ENCODE measurements at places on chromosomes 12 and 14.
A peak's percentile ranks its signal among the peaks of the same experiment; 100 is the strongest.

DNA sequence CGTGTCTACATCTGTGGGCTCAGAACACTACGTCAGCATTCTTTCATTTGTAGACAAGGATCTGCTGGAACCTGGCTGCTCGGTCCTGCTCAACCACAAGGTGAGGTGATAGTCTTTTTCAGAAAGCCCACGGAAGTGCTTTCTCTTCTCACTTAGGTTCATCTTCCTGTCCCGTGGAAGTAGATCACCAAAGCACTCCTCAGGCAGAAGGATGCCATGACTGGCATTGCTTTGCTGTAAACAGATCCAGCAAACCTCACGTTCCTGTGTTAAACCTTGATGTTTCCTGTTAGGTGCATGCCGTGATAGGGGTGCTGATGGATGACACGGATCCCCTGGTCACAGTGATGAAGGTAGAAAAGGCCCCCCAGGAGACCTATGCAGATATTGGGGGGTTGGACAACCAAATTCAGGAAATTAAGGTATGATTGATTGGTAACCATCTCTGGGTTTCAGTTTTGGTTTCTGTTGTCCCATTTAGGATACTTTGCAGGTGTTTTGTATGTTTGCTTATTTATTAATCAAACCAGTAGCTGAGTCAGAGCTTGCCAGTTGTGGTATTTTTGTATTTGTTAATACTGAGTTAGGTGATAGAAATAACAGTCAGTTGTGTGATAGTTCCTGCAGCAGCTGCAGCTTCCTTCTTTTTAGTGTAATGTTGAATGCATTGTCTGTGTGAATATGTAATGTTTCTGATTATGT lies 7.5 kb downstream of the PSMC1 start:
- no peak for DNase-seq

- DNase-seq: peak; percentile 11
Observed at GRCh38 chr12:21940549-21941505, at the start of gene ABCC9. TSS of gene ABCC9 (minus strand) at chr12:21941426. CDS start at chr12:21936674, 4,752 bp downstream.

DNA sequence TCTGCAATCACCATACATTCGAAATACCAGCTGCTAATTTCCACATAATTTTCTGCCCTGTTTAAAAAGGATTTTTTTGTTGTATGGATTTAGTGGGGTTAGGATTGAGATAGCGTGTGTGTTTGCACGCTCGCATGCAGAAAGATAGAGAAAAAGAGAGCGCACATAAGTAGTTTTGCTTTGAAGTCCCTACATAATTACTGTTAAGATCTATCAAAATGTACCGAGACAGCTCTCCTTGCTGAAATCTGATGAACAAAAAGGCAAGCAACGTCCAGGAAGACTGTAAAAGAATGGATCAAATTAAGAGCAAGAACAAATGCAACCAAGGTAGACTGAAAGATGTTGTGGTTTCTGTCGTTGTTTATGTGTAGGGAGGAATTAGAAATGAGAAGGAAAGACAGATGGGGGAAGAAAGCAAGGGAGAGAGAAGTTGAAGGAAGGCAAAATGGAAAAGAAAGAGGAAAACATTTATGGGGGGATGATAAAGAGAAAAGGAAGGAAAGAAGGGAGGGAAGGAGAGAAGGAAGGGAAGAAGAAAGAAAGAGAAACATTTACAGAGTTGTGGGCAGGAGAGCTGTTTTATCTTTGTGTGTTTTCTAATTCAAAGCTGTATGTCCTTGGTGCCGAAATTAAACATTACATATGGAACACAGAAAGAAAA lies 522.3 kb downstream of the MED13L start:
- DNase-seq: no peak

DNA sequence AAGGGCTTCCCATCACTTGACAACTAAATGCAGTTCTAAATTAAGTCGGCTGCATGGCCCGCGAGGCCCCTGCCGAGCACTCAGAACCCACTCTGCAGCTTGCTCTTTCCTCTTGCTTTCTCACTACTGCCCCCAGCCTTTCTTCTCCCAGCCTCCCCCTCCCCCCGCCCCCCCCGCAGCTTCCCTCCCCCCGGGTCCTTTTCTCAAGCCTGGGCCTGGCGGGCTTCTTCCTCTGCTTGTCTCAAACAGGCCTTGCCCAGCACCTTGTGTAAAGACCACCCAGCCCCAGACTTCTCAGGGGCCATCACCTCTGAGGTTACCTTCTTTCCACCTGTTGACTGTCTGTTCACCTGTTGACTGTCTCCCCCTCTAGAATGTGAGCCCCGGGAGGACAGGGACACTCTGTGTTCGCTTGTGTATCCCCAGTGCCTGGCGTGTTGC lies 1.1 kb downstream of the CYP46A1 start:
- no peak for DNase-seq

- DNase-seq: no peak
Observed at GRCh38 chr14:103209054-103209453, 85.8 kb downstream of the TNFAIP2 start.

GRCh38 chr14:52485350-52485960 lies 66.8 kb downstream of the TXNDC16 start:
- DNase-seq: no peak

DNA sequence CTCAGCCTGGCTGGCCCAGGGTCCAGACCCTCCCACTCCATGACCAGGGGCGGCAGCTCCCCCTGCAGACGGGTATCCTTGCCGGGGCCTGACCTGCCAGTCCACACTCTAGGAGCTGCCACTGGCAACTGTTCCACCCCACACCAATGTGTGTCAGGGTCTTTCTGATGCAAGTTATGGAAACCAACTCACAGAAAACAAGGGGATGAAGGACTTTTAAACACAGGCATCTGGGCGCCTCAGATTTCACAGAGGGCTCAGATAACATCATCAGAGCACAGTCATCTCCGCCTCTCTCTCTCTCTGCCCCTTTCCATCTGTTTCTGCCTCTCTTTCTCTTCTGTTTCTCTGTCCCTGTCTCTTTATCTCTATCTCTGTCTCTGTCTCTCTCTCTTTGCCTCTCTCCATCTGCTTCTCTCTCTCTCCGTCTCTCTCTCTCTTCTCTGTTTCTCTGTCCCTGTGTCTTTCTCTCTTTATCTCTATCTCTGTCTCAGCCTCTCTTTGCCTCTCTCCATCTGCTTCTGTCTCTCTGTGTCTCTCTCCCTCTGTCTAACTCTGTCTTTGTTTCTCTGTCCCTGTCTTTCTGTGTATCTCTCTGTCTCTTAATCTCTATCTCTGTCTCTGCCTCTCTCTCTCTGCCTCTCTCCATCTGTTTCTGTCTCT lies 67.4 kb upstream of the FBRSL1 start:
- no peak for DNase-seq

DNA sequence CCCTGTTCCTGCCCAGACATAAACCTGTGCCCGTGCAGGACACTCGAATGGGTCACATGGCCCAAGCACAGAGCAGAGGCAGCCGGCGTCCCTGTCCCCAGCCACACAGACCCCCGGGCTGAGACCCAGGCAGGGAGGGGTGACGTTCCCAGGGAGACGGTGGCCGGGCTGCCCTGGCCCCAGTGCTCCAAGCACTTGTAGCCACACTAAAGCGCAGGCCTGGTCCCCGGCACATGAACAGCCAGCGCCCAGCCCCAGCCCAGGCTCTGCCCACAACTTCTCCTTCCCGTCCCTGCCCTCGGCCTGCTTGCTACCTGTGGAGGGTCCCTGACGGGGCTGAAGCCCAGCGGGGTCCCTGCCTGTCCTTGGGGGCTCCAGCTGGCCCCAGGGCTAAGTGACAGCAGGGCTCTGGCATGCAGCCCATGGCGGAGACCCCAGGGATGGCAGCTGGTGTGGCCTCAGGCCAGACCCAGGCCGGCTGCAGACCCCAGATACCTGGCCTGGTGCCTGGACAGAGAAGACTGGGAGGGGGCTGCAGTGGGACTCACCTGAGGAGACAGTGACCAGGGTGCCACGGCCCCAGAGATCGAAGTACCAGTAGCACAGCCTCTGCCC lies 338.4 kb downstream of the TMEM121 start:
- no peak for DNase-seq

DNA sequence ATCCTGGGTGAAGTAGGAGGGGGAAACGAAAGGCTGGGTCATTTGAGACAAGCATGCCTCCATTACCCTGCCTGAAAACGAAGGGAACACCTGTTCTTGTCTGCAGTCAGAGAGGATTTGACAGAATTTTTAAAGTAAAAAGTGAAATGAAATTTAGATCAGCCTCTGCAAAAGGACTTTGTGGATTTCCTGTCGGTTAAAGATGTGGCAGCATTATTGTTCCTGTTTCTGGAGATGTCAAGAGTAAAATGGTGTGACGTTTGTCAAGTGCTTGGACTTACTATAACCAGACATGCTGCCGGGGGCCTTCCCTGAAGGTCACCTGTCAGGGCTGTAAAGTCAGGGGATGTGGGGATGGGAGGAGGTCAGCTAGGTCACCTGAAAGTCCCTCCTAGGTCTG lies 32.0 kb downstream of the NRXN3 start:
- no peak for DNase-seq

DNA sequence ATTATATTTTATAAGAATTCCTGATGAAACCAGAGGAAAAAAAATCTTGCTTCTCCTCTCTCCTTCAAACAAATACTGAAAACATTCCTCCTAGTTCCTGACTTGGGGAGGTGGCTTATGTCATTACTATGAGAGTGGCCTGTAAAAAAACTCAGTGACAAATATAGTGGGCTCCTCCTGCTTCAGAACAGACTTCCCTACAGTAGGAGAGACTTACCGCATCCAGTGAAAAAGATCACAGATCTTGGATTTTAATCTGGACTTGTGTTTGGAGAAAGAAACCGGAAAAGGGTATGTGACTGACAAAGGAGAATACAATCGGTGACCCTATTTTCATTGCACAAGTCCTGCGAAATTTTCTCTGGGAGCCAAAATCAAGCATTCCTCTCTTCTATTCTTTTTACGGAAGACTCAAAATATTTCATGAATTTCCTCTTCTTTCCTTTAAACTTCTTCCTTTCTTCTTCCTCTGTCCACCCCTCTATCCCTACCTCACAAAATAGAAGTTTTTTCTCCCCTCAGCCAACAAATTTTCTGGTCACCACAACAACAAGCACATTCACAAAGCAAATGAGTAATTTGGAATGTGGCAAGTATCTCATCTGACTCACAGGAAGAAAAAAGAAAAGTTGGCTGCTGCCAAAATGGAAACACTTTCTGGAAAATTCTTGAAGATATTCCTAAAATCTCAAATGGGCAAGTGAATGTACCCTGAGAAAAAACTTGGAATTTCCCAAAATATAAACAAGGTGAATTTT lies 185.1 kb upstream of the CDKN3 start:
- DNase-seq: peak; percentile 87

DNA sequence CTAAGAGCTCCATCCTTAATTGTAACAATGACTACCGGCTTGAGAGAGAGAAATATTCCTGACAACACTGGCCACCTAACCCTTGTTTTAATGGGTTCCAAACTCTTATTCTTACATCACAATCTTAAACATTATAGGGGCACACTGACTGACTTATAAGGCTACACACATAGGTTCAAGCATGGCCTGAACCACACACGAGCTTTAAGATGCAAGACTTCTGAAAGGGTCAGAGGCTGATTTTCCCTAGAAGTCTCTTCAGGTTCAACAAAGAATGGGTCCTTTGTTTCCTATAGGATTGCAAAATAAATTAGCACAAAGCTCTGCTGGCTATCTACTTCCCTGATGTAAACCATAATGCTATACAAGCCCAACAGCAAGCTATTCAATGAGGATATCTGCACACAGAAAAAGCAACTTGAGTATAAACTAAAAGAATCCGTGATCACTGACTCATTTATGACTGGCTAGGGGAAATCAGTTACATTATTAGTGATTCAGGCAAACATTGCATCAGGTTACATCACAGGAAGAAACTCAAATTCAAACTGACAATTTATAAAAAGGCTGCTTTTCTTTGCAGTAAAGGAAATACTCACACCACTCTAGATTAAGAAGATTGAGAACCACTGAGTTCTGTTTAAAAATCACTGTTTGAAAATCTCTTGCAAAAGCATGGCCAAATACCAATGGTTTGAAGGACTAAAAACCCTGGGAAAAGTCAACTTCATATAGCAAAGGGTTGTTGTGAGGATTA lies 8.5 kb downstream of the BTG1 start:
- peak; percentile 67 for DNase-seq

- DNase-seq: no peak
Observed at GRCh38 chr12:126076515-126076914, 1011.3 kb downstream of the AACS start.

DNA sequence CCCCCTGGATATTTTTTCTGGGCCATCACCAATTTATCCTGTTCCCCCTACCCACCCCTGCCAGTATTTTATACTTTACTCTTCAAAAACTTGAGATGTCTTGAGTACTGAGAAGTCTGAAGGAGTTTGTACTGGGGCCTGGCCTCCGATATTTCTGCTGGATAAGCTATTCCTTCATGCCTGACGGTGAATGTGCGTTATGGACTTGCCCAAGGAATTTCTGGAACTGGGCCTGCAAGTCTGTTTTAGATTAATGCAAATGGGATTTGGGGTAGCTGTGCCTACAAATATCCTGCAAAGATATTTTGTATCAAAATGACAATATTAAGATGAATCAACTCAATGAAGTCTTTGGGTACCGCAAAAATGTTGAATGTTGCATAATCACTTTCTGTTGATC lies at the start of gene PTCSC3:
Gene PTCSC3 (minus strand): TSS at position 199 of the 400 bp plus-strand sequence.
- DNase-seq: no peak

DNA sequence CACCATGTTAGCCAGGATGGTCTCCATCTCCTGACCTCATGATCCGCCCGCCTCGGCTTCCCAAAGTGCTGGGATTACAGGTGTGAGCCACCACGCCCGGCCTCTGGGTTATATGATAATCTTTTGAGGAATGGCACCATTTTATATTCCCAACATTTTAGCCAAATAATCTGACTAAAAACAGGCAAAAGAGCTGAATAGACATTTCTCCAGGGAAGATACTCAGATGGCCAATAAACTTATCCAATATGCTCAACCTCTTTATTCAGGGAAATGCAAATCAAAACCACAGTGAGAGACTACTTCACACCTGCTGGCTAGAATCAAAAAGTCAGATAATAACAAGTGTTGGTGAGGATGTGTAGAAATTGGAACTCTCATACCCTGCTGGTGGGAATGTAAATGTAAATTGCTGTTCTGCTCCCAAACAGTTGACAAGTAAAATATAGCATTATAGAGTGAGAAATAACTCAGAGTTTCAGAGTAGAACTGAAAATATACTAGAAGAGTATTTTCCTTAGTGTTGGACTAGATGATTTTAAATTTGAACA lies 80.0 kb downstream of the RCOR1 start:
- DNase-seq: no peak

GRCh38 chr12:111812881-111813741 lies 28.9 kb upstream of the MAPKAPK5 start:
- peak; percentile 96 for DNase-seq

DNA sequence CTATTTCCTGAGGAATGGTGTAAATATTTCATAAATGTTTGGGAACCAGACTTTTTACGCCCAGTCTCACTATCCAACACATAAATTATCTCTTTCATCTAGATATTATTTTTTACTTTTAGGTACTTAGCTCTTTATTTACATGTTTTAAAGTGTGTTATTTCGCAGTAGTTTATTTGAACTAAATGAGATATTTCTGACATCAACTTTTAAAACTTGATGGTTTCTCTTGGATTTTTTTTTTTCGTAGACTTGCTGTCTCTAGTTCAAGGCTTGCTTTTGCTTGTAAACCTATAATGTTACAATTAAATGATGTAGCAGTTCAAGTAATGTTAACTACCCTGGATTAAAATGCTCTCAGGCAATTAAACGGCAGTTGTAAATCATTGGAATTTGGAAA lies 241.7 kb upstream of the PDE3A start:
- no peak for DNase-seq

GRCh38 chr12:56011509-56012090 lies 9.2 kb upstream of the IKZF4 start:
- DNase-seq: no peak

- no peak for DNase-seq
Observed at GRCh38 chr14:101018561-101019290, 115.2 kb upstream of the RTL1 start.

GRCh38 chr14:61090432-61091216 lies 109.6 kb downstream of the SLC38A6 start:
- no peak for DNase-seq

- DNase-seq: no peak
Observed at GRCh38 chr14:39454906-39455539, 22.8 kb upstream of the FBXO33 start.
